ENCODE measurements at places on chromosomes 2 and 18. TPM values are rescaled to one million over a fixed set of nuclear protein-coding genes. Genes with fewer than 3 reads are reported as not detected.

SLC5A7 gene
- total RNA-seq: 0.09 TPM

IL1R2 gene
- 2.2 TPM for total RNA-seq

CCDC121 gene
- total RNA-seq: 1.6 TPM

RBM44 gene
- total RNA-seq: 0.46 TPM

BCL2 gene
- total RNA-seq: 9.0 TPM

IGFBP5 gene
- 21.4 TPM for total RNA-seq

RAMP1 gene
- total RNA-seq: 61.8 TPM

CAVIN2 gene
- total RNA-seq: 4.1 TPM

MALT1 gene
- total RNA-seq: 8.3 TPM

PPIL3 gene
- total RNA-seq: 12.4 TPM

HOXD8 gene
- total RNA-seq: 0.35 TPM

SERPINB11 gene
- not detected for total RNA-seq

KLHL41 gene
- total RNA-seq: 1.1 TPM

GPAT2 gene
- total RNA-seq: 0.31 TPM

CNGA3 gene
- 0.09 TPM for total RNA-seq

IL37 gene
- not detected for total RNA-seq

CYP26B1 gene
- total RNA-seq: 0.28 TPM

ANKRD44 gene
- total RNA-seq: 10.0 TPM

COL4A4 gene
- total RNA-seq: 0.88 TPM

CCDC85A gene
- 0.24 TPM for total RNA-seq

SNX17 gene
- 36.1 TPM for total RNA-seq

POTEJ gene
- not detected for total RNA-seq
